ENCODE measurements at places on chromosomes 7 and 10.

- no peak for DNase-seq
Observed at GRCh38 chr10:3868271-3868664, 83.3 kb upstream of the KLF6 start.

GRCh38 chr7:133858311-133858710 lies 268.8 kb upstream of the LRGUK start:
- DNase-seq, result no peak

- no peak for DNase-seq
Observed at GRCh38 chr10:117346574-117346973, 28.7 kb downstream of the PDZD8 start.

GRCh38 chr10:92164036-92164696 lies 126.7 kb downstream of the CPEB3 start:
- no peak for DNase-seq

- DNase-seq, result no peak
Observed at GRCh38 chr10:114653926-114654325, 4.1 kb downstream of the ABLIM1 start.

- DNase-seq, result no peak
Observed at GRCh38 chr7:24908727-24909126, 71.3 kb downstream of the OSBPL3 start.

DNA sequence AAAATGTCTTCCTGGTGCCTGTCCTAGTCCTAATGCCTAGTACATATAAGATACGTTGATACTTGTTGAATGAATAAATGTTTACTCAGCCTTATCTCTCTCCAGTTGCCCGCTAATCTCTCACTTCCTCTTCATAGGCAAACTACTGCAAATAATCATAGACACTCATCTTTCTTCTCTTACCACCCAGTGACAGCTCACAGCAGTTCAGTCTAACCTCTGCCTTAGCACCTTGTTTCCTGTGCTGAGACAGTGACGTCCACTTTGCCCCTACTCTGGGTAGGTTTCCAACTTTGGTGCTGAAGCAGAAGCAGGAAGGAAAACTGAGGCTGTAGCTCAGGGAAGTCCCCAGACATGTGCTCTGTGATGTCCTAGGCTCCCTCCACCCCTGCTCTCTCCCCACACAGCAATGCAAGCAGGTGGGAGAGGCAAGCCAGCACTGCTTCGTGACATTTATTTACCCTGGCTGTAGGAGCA lies 45.5 kb upstream of the RHOBTB1 start:
- DNase-seq, result no peak

- DNase-seq, result no peak
Observed at GRCh38 chr7:155676052-155676451, 31.6 kb downstream of the RBM33 start.

DNA sequence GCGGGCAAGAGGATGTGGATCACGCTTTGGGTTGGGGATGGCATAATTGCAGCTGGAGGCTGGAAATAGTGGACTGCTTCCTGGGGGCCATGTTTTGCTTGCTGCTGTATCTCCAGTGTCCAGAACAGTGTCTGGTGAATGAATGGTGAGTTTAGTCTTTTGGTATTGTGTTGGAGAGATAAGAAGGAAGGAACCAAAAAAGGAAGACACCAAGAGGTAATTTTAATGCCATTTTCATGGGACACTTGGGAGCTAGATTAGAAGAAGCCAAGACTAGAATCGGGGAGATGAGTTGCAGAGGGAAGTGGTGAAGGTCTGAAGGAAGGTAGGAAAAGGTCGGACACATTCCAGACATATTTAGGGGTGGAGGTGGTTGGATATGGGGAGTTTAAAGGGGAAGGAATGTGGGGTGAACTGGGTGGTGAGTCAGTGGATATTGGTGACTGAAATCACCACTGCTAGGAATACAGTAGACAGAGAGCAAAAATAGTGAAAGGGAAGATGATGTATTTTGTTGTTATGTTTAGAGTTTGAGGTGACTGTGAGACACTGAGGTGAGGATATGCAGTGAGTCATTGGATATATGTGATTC lies 76.7 kb downstream of the CCNY start:
- no peak for DNase-seq

DNA sequence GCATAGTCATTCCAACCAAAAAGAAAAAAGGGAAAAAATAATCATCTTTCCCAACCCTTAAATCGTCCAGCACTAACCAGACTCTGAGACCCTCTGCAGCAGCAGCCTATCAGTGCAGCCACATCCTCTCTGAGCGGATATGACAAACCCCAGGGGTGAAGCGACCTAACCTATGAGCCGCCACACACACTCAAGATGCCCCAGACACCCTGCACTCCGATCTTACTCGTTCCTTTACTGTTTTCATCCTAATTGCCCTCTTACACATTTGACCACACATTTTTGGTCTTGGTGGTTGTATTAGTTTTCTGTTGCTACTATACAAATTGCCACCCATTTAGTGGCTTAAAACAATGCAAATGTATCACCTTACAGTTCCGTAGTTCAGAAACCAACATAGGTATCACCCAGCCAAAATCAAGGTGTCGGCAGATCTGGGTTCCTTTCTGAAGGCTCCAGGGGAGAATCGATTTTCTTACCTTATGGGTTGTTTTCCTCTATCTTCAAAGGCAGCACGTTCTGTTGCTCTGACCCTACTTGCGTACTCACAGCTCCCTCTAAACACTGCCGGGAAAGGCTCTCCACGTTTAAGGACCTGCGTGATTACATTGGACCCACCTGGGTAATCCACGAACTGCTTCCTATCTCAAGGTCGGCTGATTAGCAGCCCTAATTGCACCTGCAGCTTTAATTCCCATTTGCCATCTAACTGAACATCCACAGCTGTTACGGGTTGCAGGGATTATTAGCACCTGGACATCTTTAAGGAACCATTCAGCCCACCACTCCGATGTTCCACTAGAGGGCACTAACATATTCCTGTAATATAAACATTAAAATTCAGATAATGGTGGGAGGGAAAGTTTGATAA lies 37.3 kb upstream of the PRSS1 start:
- peak; percentile 56 for DNase-seq

DNA sequence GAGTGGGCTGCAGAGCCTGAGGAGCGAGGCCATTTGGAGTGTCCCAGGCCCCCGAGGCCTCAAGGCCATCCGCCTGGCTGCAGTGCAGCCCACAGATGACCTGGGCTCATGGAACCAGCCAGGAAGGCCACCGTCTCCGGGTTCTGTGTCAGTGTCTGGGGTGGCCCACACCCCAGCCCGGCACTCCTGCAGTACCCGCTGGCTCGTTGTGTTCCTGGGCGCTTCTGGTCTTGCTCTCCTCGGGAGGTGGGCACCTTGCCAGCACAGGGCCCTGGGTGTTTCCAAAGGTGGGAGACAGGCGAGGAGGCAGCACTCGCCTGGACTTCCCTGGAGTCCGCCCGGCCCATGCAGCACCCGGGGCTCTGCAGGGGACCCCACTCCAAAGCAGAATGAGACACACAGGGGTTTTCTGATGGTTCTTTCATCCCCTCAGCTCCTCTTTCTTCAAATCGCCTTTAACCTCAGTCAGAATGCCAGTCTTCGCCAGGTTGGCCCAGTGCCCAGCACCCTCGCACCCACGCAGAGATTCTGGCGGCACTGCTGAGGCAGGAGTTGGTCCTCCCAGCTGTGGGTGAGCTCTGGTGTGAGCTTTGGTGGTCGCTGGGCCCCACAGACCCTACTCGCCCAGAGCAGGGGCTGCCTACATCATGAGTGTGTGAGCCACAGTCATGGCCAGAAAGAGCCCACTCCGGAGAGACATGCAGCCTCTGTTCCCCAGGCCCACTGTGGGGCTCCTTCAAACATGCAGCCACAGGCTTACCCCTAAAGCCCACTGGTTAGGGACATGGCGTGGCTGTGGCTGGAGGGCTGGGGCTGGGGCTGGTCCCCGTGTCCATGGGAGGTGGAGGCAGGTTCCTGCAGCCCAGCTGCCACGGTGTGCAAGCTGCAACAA lies 155.7 kb downstream of the EBF3 start:
- no peak for DNase-seq

DNA sequence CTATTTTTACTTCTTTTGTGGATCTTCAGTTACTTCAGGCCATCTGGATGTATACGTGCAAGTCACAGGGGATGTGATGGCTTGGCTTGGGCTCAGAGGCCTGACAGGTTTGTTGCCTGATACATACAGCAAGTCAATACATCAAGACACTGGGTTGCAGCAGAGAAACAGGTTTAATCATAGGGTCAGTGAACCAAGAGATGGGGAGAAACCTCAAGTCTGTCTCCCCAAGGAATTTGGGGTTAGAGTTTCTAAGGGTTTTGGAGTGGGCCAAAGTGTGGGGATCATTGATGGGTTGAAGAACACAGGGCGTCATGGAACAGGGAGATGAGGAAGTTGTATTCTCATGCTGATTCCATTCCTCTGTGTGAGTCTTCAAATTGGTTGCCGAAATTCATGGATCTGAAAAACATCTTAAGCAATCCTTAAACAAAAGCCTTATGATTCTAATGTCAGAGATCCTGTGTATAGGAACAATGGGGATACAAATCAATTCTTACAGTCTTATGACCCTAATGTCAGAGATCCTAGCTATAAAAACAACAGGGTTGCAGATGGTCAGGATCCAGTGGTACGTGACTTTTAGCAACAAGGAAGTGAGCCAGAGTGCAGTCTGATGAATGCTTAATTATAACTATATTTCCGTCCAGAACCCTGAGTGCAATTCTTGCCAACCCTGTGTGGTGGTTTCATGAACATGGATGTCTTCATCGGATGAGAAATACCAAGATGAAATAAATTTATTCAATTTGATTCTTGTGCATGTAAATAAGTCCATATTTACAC lies 18.9 kb downstream of the OTUD1 start:
- no peak for DNase-seq

DNA sequence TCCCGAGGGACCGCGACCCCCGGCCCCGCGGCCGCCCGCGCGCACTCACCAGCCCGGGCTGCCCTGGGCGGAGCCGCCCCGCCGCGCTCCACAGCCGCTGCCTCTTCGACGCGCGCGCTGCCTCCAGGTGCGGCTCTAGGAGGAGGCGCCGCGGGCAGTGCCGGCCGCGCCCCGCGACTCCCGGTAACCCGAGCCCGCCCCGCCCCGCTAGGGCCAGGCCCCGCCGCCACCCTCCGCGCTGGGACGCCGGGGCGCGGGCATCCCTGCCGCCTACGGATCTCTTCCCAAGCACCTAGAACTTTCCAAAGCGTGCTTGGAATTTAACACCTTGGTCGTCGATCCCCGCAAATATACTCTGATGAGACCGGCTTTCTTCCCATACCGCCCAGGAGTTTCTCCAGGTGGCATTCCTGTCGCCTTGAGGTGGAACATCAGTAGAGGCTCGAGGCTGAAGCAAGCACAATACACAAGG lies at the start of gene SLC26A5:
SLC26A5 (minus strand) TSS at position 159 of the 472 bp plus-strand sequence. CDS start 24,693 bp downstream, outside the sequence.
- no peak for DNase-seq

DNA sequence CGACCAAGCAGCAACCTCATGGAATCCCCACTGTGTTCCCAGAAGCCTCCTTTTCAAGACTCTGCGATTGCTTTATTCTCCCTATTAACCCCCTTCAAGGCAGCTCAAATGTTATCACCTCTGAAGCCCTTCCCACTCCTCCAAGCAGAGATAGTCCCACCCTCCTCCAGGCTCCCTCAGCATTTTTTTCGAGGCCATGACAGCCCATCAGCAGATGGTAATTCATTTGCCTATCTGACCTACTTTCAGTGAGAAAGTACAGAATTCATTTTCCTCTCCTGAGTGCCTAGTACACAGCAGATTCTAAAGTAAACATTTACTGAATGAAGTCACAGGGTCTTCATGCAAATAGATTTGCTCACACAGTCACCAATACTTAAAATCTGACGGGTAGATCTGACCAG lies 47.8 kb downstream of the HERPUD2 start:
- no peak for DNase-seq

- no peak for DNase-seq
Observed at GRCh38 chr10:51624013-51624412, 75.4 kb downstream of the CSTF2T start.

DNA sequence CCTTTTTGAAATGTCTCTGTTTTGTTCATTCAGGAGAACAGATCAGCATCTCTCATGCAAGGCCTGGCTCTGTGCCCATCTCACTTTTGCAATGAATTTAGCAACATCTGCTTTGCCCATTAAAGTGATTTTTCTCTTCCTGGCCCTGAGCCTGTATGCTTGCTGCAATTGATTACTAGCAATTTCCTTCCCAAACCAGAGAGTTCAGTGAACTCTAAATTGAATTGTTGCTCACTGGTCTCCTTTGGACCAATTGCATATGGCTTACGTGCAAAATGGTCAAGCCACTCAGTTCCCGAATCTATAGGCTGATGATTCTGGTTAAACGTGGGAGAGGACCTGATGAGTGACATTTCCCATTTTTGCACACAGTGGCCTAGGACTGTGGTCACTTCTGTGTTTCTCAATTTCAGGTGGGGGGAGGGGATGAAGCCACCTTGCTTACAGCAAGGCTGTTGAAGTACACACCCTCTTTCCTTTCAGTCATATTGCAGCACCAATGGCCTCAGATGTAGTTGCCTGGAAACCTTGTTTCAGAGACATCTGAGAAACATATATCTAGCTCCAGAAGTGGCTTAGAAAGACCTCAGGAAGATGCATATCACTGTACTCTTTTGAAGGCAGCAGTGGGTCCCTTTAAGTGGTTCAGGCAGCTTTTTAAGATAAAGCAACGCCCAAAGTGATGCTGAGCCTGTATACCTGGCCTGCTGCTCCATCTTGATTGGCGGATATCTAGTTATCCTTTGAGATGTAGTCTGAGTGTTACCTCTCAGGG lies 201.4 kb downstream of the PTEN start:
- DNase-seq, result peak; percentile 64
